ENCODE measurements at places on chromosomes 5 and 9.
A peak's percentile ranks its signal among the peaks of the same experiment; 100 is the strongest.

- no peak for DNase-seq
Measured at GRCh38 chr5:87156631-87157030, 111.1 kb upstream of the RASA1 start.

DNA sequence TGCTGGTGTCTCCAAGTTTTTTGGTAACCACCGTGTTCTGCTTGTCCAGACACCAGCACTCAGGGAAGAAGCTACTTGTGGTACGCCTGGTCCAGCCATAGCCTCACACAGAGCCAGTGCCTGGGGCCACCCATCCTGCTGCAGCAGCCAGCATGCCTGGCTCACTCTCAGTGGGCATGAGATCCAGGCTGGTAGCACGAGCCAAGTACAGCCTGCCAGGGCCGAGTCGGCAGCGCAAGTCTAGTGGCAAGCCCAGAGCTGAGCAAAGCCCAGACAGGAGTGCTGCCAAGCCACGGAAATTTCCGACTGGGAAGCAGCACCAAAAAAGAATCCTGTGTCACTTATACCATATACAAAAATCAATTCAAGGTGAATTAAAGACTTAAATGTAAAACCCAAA lies 36.3 kb upstream of the FBXL17 start:
- no peak for DNase-seq

DNA sequence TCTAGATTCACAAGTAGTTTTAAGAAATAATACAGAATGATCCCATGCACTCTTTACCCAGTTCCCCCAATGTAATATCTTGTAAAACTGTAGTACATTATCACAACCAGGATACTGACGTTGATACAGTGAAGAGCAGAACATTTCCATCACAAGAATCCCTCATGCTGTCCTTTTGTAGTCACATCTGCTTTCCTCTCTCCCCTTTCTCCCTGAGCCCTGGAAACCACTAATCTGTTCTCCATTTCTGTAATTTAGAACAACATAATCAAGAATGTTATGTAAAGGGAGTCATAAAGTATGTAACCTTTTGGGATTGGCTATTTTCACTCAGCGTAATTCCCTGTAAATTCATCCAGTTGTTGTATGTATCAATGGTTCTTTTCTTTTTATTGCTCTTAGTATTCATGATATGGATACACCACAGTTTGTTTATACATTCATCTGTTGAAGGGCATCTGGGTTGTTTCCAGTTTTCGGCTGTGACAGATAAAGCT lies 61.1 kb downstream of the ERCC6L2 start:
- no peak for DNase-seq

DNA sequence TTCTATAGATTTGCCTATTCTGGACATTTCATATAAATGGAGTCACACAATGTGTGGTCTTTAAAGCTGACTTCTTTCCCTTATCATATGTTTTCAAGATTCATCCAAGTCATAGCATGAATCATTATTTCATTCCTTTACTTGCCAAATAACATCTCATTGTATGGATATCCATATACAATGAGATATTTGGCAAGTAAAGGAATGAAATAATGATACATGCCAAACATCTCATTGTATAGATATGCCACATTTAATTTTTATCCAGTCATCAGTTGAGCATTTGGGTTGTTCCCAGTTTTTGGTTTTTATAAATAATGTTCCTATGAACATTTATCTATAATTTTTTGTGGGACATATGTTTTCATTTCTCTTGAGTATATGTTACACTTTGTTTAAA lies 20.5 kb upstream of the OR2K2 start:
- DNase-seq, result no peak

- no peak for DNase-seq
Measured at GRCh38 chr9:86298873-86299272, 16.5 kb upstream of the ISCA1 start.

GRCh38 chr5:33401482-33402390 lies 39.0 kb upstream of the TARS1 start:
- no peak for DNase-seq

GRCh38 chr9:126454795-126455194 lies 128.2 kb downstream of the MVB12B start:
- DNase-seq, result no peak

- DNase-seq, result no peak
Measured at GRCh38 chr9:82149501-82149946, 161.0 kb downstream of the SPATA31D1 start.

GRCh38 chr5:1439388-1440097 lies 5.7 kb downstream of the SLC6A3 start:
- DNase-seq, result no peak

DNA sequence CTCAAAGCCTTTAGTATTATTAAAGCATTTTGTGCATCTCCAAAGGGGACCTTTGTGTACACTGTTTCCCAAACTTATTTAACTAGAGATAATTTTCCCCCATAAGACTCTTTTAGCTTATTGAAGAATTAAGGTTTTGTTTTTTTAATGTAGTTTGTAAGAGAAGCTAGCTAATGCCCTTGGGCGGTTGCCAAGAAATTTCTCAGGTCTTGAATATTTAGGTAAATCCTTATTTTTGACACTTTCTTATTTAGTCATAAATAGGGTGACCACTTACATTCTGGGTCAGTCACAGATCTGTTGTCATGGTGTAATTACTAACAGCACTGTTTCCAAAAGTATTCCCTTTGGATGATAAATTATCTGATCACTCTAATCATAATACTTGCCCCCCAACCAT lies 27.2 kb downstream of the TNFAIP8 start:
- no peak for DNase-seq

GRCh38 chr5:104237586-104237985 lies 675.0 kb upstream of the NUDT12 start:
- DNase-seq, result no peak

DNA sequence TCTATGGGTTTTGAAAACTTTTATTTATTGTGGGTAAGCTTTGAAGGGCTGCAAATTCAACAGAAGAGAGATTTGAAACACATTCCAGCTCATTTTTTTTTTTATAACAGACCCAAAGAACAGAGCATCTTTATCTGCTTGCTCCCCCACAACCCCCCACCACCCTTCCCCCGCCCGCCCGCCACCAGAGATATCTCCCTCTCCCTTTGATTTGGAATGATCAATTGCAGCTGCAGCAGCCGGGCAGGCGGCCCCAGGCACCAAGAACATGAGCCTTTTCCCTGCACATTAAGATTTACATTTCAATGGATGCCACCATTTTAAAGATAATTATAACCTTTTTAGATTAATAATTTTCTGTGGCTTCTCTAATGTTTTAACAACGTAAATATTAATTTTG lies 510.9 kb downstream of the ZNF608 start:
- no peak for DNase-seq

DNA sequence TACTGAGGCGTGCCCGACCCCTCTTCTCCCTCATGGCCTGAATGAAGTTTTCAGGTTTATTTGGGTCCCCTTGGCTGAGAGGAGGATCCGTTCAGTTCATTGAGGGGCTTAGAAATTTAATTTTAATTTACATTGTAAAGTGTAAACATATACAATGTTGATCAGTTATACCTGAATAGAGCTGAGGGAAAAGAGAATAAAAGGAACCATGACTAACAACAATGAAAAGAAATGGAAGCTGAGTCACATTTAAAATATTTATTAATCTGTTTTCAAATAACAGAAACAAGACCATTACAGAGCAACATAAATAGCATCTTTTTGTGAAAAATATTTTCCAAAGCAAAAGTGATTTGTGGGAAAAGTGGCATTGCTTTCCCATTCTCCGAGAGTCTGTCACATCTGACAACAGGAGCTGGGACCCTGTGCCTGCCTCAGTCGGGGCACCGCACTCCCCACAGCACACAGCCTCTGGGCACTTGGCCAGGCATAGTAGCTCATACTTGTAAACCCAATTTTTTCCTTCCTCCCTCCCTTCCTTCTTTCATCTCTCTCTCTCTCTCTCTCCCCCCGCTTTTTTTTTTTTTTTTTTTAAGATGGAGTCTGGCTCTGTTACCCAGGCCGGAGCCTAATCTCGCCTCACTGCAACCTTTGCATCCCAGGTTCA lies 28.7 kb downstream of the PROP1 start:
- DNase-seq, result no peak

GRCh38 chr9:33101104-33101951 lies 24.9 kb upstream of the SMU1 start:
- DNase-seq, result no peak

DNA sequence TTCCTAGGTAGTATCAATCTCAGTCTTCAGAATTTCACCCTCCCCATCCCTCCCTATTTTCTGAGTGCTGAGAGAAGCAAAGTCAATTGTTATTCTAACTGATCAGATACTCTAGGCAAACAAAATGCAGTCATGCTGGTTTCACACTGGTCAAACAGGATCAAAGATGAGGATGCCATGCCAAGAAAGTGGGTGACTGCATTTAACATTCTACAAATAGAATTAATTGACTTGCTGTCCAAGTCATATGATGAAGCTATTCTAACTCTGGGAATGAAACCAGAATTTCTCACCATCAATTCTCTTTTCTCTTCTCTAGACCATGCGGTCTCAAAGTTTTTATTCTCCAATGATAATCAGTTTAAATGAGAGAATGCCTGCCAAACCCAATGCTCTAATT lies 112.5 kb downstream of the CTNND2 start:
- DNase-seq, result no peak

DNA sequence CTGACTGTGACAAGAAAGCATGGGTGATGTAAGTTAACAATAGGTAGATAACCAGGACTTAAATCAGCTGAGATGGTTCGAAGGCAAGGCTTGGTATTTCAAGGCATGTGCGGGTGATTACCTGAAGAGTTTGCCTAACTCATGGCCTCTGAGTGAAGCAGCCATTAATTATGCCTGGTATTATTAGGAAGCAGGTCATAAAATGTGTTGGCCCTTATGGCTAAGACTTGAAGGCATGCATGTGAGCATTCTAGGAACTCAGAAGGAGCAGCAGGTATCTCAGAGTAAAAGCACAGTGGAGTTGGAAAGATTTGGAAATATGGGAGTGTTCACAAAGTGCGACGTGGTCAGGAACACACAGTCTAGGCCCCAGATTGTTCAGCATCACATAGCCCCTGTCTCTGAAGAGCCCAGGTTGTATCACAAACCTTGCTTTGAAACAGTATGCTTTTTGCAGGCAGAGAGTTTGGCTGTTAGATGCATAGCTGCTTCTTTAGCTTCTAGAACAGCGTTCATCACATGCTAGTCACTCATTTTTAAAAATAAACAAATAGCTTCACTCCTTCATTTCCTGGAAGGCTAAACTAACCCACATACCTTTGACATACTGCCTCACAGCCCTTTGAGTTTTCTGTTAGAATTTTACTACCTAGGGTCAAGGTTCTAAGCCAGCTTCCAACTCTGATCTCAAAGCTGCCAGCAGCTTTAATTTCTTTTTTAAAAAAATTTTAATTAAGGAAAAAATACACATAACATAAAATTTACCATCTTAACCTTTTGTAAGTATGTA lies 2.1 kb downstream of the HEXB start:
- no peak for DNase-seq

- DNase-seq, result no peak
Measured at GRCh38 chr5:15326471-15326870, 173.5 kb upstream of the FBXL7 start.

DNA sequence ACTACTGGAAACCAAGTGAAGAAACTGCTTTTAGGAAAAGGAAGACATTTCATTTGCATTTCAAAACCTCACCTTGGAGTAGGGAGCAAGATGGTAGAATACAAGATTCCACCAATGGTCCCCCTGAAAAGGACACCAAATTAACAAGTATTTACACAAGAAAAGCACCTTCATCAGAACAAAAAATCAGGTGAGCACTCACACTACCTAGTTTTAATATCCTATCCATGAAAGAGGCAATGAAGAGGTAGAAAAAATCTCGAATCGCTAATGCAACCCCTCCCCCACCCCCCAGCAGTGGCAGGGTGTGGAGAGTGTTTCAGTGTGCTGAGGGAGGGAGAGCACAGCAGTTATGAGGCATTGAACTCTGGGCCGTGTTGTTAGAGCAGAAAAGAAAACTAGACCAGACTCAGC lies 1397.0 kb upstream of the C9orf72 start:
- no peak for DNase-seq

DNA sequence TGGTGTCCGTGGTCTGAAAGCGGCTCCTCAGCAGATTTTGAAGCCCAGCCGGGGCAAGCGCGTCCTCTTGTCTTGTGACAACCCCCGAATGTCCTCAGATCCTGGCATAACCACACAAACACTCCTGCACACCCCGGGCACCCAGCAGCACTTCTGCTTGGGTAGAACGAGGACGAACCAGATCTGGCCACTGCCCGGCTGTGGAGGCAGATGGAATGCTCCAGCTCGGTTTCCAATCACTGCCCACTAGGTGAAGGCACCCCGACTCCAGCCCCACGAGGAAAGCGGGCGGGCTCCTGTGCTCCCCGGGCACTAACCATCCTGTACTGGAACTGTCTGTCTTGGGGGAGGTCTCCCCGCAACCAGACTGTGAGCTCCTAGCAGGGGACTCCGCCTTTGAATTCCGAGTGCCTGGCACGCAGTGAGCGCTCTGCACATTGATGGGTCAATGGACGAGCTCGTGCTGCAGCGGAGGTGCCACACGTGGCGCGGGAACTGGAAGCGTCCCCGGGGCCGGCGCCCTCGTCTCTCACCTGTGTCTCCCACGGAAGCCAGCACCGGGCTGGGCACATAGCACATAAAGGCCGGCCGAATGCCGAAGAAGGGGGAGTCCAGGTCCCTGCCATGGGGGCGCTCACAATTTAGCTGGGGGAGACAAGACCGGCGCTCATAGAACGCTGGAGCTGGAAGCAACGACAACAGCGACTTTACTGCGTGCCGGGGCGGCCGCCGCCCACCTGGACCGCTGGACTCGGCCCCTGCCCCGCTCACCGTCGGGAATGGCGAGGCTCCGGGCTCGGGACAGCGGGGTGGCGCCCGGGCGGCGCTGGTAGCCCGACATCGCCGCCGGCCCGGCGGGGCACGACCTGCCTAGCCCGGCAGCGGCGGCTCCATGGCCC lies 608 bp downstream of the ENTR1 start:
- peak; percentile 14 for DNase-seq

DNA sequence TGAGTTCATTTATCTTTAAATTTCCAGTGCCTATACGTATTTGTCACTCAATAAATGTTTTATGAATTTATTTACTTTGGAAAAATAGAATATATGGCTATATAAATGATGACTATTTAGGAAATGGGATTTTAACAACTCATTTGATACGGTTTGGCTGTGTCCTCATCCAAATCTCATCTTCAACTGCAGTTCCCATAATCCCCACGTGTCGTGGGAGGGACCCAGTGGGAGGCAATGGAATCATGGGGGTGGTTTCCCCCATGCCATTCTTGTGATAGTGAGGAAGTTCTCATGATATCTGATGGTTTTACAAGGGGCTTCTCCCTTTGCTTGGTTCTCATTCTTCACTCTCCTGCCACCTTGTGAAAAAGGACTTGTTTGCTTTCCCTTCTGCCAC lies 187.6 kb upstream of the EFNA5 start:
- DNase-seq, result no peak

- no peak for DNase-seq
Measured at GRCh38 chr5:167708449-167708848, 583.0 kb upstream of the WWC1 start.

Data from inflammatory macrophage treated with lipopolysaccharide for 1 hour (primary cell).